ENCODE measurements at places on chromosomes 12 and 14.

DNA sequence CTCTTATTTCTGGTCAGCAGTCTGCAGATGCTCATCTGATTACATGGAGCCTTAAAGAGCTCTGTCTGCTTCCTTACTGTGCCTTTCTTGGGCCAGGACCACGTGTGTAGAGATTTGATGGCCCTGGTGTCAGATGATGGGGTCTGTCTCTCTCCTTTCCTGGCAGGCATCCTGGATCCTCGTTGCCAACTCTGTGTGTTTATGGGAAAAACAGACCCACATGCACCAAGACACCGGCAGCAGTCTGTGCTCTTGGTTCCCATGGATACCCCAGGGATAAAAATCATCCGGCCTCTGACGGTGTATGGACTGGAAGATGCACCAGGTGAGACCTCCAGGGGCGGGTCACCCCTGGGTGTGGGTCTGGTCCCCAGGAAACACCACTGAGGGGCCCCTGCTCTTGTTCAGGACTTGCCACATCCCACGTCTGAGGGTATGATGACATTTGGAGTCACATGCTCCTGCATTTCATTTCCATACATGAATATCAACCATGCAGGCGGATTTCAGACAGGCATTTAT, 18.5 kb upstream of the ALDH2 start:
- no peak for DNase-seq

DNA sequence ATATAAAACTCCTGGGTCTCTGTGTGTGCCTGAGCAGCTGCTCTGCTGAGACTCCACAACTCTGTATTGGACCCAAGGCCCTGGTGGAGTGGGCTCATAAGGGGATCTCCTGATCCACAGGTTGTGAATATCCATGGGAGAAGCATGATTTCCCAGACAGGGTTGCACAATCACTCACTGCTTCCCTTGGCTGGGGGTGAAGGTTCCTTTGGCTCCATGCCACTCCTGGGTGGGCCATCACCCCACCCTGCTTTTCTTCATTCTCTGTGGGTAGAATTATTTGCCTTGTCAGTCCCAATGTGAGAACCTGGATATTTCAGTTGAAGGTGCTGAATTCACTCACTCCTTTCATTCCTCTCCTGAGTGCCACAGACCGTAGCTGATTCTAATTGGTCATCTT, 205.2 kb upstream of the TMEM260 start:
- DNase-seq: no peak

DNA sequence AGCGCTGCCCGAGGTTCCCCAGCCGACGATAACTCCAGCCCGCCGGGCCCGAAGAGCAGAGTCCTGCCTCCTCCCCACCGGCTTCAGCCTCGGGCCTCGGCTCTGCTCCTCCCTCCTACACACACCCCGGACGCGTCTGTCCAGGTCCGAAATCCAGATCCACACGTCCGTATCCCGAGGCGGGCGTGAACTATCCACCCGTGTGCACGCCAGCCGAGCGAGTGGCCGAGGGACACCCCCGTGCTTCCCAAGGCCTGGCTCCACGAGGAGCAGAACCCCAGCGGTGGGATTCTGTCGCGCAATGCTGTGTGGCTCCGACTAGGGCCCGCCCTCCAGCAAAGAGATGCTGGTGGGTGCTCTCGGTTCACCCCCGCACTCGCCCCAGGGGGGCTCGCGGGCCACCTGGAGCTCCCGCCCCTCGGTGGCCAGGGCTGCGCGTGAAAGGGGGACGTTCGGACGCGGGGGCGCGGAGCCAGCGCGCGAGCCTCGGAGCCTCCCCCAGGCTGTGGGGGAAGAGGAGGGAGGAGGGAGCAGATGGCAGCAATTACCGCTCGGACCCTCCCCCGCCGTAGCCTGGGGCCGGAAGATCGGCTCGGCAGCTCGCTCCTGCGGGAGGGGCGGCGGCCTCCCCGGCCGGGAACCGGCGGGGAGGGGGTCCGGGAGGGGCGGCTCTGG, 18.9 kb upstream of the ANKRD33 start:
- no peak for DNase-seq

DNA sequence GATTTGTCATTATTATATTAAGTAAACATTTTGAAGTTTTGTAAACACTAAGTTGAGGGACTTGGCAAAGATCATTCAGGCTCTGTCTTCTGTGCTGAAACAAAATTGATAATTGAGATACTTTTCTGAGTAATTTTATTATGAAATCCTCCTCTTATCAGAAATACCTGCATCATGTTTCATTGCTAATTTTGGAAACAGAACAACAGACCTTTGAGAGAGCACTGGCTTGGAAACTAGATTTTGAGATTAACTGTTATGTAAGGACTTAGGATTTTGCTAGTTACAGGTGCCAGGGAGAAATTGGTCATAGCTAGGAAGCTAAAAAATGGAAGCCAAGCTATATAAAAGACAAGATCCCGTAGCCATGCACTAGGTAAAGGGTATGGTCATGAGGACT, 201.7 kb upstream of the DCN start:
- DNase-seq: no peak

GRCh38 chr12:85920324-85920947, 46.3 kb downstream of the NTS start:
- DNase-seq: no peak

- DNase-seq: no peak
Observed at GRCh38 chr14:104678901-104679705, 10.3 kb upstream of the INF2 start.

DNA sequence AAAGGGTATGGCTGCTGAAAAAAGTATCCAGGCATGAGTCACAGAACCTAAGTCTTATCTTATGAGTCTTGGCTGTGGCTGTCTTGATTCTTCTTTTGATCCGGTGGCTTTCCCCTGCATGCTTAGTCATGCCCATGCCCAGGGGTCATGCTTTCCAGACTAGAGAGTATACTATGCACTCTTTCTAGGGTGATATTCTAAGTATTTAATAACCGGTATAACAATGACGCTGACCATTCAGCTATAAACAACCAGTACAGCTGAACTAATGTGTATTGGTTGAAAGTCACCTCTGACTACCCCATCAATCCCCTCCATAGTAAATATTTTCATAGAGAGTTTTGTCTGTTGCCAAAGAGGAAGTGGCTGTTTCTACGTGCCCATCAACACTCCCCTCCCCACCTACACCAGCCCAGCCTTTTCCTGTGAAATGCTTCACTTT, 34.7 kb upstream of the NRXN3 start:
- DNase-seq: no peak

GRCh38 chr14:99570544-99571302, 33.3 kb downstream of the CCDC85C start:
- no peak for DNase-seq

DNA sequence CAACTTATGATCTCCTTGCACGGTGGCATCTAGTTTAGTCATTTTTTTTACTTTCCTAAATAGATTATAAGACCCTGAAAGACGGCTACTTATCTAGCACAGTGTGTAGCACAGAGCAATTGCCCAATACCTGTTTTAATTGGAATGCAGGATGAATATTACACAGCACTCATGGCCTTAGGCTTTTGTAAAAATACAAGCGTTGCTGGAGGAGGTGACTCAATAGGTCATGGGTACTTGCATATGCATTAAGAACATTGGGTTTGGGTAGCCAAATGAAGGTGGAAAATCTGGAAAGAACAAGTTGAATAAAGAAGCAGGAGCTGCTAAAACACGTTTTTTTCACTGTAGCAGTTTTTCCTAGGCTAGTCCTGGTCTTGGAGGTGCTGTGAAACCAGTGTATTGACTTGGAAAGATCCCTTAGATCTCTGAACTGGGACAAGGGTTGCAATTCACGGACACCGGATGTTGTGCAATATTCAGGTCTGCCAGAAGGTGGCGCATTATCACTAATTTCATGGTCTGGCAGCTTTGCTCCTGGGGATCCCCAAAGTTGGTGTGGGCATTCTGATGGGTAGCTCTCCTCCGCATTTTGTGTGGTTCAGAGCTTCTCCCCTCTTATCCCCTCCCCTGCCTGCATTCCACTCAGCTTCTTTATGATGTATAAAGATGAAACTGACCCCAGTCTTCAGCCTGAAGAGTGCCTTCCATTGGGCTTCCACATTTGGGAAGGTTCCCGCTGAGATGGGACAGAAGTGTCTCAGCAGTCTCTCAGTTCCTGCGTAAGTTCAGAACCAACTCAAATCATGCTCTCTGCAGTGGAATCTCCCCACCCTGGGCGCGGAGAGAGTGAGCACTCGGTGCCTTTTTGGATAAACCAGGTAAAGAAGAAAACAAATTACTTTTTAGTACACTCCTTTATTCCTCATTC, 278.3 kb downstream of the NRXN3 start:
- peak; percentile 4 for DNase-seq

DNA sequence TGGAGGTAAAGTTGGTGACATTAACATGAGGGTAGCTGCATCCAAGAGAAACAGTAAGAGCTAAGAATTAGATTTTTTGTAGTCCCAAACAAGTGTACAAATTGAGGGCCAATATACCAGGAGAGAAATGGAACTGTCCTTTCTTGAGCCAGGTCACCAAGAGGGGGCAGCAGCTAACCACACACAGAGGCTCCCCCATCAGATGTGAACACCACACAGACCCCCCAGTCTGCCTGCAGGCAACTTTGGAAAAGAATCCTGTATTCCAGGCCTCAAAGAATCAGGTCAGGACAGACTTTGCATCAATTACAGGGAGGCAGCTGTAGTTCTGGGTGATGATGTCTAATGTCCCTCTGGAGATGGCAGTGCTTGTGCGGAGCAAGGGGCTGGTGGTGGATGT, 77.9 kb downstream of the SPTB start:
- DNase-seq: no peak

DNA sequence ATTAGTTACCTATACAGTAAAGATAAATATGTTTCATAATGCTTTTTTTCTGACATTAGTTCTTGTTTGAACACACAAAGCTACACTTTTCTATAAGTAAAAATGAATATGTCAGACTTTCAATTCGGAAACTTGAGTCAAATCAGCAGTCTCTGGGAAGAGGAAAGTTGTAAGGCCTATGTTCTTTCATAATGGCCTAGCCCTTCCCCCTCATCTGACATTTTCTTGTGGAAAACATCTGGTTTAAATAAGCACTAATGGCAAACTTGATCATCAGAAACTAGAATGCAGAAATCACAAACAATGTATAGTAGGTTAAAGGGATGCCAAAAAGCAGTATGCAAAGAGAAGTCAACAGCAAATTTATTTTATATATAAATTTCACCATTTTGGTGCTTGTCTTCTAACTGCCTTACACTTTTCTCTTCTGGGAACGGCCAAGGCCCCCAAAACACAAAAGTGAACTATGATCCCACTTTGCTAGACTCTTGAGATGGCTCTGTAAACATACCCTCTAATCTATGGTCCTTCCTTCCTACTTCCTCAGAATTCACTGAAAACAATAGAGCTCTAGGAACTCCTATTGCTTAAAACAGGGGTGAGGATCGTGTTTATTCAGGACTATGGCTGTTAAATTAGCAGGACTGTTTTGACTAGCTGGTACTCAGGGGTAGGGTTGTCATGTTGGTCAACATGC, 444.1 kb downstream of the RAD51B start:
- no peak for DNase-seq

DNA sequence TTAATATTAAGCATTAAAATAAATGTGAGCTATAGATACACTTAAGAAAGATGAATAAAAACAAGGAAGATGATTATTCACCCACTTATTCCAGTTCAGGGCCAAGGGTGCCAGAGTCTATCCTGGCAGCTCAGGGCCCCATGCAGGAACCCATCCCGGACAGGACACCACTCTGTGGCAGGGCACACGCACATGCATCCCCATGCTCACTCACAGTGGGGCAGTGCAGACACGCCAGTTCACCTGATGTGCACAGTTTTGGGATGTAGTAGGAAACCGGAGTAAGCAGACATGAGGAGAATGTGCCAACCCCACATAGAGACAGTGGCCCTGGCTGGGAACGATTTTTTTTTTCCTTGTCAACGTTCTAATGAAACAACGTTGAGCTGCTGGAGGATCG, 47.2 kb downstream of the DICER1 start:
- DNase-seq: no peak

DNA sequence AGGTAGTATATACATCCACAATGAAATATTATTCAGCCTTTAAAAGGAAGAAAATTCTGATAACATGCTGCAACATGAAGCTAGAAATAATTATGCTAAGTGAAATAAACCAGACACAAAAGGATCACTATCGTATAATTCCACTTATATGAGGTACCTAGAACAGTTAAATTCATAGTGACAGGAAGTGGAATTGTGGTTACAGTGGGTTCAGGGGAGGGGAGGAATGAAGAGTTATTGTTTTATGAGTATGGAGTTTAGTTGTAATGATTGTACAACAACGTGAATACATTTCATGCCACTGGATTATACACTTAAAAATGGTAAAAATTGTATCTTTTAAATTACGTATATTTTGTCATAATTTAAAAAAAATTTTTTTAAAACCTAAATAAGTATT, 21.0 kb downstream of the EEA1 start:
- DNase-seq: no peak

DNA sequence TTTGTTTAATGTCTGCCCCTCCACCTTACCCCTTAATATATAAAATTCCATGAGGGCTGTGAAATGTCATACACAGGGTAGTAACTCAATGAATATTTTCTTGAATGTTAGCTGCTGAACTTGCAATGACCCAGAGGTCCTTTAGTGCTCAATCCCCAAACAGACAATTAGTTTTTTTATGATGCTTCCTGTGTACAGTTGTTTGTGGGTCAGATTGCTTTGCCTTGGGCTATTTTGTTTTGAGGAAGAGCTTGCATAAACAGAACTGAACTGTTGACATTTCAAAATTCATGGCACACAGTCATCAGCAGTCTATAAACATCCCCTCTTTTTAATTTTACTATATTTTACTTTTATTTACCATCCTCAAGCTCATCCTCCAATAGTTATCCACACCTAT, 820.5 kb upstream of the SEL1L start:
- no peak for DNase-seq

DNA sequence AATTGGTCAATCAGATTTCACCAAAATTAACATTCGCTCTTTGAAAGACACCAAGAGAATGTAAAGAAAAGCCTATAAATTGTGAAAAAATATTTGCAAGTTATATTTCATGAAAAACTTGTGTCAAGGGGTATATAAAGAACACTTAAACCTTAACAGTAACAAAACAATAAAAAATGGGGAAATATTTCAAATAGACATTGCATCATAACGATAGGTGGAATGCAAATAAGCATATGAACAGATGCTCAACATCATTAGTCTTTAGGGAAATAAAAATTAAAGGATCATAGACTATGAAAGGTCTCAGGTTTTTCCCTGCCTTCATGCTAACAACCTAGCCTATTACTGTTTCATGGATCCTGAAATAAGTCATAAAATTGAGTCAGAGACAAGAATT, 64.3 kb downstream of the COCH start:
- DNase-seq: no peak

DNA sequence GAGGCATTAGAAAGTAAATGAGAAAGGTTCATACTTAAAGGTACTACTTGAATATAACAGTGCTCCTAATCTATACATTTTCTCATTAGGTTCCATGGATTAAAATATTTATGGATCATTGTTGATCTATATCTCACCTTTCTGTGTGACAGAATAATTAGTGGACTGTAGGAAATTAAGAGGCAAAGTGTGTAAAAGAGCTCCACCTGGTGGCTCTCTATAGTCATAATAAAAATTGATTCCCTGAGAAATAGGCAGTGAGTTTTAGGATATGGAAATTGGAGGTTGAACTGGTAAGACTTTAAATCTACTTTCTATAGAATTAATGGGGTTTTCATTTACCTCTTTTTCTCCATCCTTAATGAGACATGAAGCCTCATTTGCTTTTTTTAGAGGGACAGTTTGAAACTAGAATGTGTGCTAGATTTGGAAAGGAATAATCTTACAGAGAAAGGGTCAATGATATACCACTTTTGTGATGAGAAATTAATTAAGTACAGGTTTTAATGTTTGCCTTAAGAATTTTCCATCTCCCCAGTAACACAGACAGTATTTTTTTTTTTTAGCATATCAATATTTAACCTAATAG, 11.8 kb upstream of the DERA start:
- DNase-seq: no peak
